ENCODE measurements at places on chromosomes 4 and X.

- no peak for DNase-seq
Measured at GRCh38 chrX:48509245-48509590, 426 bp downstream of the PORCN start.

- DNase-seq: no peak
Measured at GRCh38 chrX:47226071-47226470, 6.7 kb upstream of the USP11 start.

DNA sequence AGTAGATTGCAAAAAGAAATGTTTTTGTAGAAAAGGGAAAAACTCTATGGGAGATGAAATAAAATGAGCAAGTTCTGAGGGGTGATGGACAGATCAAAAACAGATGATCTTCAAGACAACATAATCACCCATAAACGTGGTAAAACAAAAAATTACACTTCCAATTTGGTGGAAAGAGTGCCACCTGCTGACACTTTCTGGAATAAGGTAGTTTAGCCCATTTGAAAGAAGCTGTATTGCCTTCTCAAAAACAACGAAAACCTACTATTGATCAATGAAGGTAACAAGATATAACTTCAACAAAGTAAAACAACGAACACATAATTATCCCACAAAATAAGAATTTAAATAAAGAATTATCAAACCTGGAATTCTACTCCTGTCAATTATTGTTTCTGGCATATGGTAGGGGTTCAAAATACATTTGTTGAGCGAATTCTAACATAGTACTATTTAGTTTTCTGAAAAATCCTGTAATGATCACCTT is 2.5 kb downstream of the COQ2 start:
- DNase-seq: peak; percentile 69

GRCh38 chr4:81040012-81040659 is 9.6 kb downstream of the BMP3 start:
- DNase-seq: peak; percentile 24

- DNase-seq: no peak
Measured at GRCh38 chr4:105361053-105361452, 112.8 kb downstream of the PPA2 start.

- peak; percentile 48 for DNase-seq
Measured at GRCh38 chr4:150818661-150819060, 196.4 kb downstream of the LRBA start.

- DNase-seq: peak; percentile 78
Measured at GRCh38 chrX:1500701-1501624, 36.0 kb downstream of the P2RY8 start.

DNA sequence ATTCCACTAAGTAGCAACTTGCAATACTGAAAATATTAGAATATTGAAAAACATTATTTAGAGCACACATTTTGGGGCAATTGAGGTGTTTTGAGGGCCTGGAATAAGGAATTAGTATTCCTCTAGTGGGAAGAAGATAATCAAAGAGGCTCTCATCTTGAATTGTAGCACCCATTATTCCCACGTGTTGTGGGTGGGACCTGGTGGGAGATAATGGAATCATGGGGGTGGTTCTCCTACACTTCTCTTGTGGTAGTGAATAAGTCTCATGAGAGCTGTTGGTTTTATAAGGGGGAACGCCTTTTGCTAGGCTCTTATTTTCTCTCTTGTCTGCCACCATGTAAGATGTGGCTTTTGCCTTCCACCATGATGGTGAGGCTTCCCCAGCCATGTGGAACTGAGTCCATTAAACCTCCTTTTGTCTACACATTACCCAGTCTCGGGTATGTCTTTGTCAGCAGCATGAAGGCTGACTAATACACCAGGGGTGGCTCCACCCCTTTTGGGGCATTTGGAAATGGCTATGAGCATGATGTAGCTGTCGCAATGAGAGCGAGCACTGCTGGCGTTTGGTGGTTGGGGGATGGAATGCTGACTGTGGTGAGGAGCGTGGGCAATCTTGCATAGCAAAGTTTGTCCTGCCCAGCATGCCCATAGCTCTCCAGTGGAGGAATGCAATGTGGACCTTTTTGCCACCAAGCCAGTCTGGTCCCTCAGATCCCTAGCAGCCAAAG is 308.2 kb downstream of the FRMPD4 start:
- no peak for DNase-seq

DNA sequence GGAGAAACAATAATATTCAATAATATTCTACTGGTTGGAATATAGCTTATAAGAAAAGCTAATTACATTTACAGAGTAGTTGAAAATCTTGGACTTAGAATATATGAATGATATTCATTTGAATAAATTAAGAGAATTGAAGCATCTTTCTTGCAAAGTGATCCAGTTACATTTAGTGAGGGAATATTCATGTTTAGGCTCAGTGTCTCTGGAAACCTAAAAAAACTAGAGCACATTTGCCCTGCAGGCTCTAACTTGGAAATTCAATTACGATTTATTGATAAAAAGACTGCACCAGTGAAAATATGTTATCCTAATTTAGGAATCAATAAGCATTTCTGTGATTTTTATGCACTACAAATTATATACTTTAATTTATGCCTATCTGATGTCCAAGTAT is 58.3 kb upstream of the RAP1GDS1 start:
- DNase-seq: no peak

- peak; percentile 28 for DNase-seq
Measured at GRCh38 chrX:119622356-119623232, 16.4 kb upstream of the NKRF start.

DNA sequence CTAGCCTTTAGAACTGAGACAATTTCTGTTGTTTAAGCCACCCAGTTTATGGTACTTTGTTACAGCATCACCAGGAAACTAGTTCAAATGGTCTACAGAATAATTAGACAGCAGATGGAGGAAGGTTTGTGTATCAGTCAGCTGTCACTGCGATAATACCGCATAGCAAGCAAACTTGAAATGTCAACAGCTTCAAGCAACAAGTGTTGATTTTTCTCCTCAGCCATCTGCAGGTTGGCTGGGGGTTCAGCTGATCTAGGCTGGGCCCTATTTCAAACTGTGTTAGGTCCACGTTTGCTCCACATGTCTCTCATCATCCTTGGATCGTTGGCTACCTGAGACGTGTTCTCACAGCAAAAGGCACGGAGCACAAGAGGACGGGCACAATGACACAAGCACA is 19.2 kb upstream of the PHEX start:
- DNase-seq: no peak

Data from inflammatory macrophage treated with lipopolysaccharide for 4 hours (primary cell).